Cardiac muscle cell (in vitro differentiated cells and primary cell): ENCODE measurements at places on chromosomes 6 and 20.
A peak's percentile ranks its signal among the peaks of the same experiment; 100 is the strongest.

DNA sequence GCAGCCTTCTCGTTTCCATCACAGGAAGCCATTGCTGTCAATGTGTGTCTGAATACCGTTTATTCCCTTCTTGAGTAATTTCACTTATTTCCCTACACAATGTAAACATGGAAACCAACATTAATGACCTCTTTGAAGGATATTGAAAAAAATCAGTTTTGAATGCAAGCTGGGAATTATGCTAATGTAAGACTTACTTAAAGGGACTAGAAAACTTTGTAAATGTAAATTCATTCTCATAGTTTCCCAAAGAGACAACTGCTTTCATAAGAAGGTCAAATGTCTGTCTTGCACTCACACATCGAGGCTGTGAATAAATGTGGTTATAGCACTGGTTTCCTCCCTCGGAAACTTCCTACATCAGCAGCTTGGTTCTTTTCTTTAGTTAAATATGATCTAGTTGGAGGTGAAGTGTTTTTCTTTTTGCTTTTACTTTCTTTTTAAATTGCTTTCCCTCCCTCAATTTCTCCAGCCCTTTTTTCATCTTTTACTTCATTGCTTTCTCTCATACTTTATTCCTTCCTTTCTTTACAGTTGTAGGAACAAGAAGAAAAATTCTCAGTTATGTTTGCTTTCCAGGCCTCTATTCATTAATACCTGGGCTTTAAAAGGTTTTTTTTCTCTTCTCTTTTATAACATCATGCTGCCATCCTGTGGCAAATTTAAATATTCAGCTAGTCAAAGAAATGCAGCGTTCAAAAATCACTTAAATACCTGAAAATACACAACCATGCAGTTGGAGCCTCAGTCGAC lies 108.3 kb downstream of the TNFAIP3 start:
- no peaks in the 10 kb centered on the region for H3K36me3 ChIP-seq
- no peak overlapping the region for H3K27ac ChIP-seq
- H3K4me3 ChIP-seq = no peak overlapping the region
- peak; percentile 56 for DNase-seq
- H3K27me3 ChIP-seq = no peaks in the 10 kb centered on the region

- H3K27me3 ChIP-seq = no peaks in the 10 kb centered on the region
- DNase-seq = no peak
- no peaks in the 10 kb centered on the region for H3K36me3 ChIP-seq
- H3K27ac ChIP-seq = no peak overlapping the region
- no peaks in the 10 kb centered on the region for H3K4me1 ChIP-seq
These were observed 691.7 kb upstream of the SLC35B3 start for GRCh38 chr6:9126878-9127560.

GRCh38 chr6:154143753-154144152 lies 104.7 kb downstream of the OPRM1 start:
- H3K4me3 ChIP-seq = no peak overlapping the region
- H3K27me3 ChIP-seq = no peaks in the 10 kb centered on the region
- H3K36me3 ChIP-seq = no peaks in the 10 kb centered on the region
- no peak for DNase-seq
- H3K27ac ChIP-seq = no peak overlapping the region

DNA sequence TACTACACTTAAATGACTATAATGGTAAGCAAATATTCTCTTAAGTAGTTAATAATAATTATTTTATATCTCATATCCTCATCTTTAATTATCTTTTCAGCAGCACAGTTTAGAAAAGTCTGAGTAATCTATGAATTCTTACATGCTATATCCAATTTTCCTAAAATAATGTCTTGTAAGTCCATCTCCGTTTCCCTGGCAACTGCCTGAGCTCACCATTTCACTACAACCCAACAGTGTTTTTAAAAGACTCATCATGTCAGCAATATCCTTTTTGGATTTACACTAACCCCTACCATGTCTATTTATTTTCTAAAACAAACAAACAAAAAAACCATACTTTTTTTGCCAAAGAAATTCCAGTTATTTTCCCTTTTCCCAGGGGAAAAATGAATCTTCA lies 859.6 kb downstream of the EYS start:
- no peaks in the 10 kb centered on the region for H3K4me1 ChIP-seq
- no peak overlapping the region for H3K4me3 ChIP-seq
- no peaks in the 10 kb centered on the region for H3K36me3 ChIP-seq
- H3K27ac ChIP-seq = no peak overlapping the region

- no peak overlapping the region for H3K4me3 ChIP-seq
- H3K27ac ChIP-seq = no peak overlapping the region
- no peaks in the 10 kb centered on the region for H3K36me3 ChIP-seq
- H3K4me1 ChIP-seq = no peaks in the 10 kb centered on the region
- DNase-seq = no peak
These were observed 137.5 kb downstream of the ZFP64 start for GRCh38 chr20:52054123-52054522.

DNA sequence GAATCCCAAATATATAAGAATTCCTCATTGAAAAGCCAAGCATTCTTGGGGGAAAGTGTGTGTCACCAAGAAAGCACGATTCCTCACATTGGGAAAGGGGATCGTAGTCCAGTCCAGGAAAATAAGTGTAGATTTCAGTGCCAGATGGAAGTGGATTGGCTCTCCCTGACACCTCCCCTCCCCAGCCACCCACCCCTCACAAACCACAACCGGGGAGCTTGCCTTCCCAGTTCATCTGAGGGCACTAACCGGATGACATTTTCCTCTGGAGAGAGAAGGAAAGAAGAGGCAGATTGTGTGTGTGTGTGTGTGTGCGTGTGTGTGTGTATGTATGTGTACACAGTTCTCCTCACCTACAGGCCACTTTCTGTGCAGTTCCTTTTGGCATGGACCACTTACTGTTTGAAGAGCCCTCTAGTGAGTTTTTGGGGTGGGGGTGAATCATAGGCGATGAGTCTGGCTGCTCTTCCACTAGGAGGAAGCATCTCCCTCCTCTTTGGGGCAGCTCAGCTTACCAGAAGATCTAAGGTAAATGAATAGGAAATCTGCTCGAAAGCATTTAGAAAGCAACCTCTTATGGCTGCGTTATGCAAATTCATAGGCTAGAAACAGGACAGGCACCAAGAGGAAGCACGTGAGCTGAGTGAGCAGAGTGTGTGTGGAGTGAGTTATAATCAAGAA lies 20.8 kb downstream of the DAAM2 start:
- H3K27ac ChIP-seq = no peak overlapping the region
- no peaks in the 10 kb centered on the region for H3K27me3 ChIP-seq
- H3K4me3 ChIP-seq = no peak overlapping the region

DNA sequence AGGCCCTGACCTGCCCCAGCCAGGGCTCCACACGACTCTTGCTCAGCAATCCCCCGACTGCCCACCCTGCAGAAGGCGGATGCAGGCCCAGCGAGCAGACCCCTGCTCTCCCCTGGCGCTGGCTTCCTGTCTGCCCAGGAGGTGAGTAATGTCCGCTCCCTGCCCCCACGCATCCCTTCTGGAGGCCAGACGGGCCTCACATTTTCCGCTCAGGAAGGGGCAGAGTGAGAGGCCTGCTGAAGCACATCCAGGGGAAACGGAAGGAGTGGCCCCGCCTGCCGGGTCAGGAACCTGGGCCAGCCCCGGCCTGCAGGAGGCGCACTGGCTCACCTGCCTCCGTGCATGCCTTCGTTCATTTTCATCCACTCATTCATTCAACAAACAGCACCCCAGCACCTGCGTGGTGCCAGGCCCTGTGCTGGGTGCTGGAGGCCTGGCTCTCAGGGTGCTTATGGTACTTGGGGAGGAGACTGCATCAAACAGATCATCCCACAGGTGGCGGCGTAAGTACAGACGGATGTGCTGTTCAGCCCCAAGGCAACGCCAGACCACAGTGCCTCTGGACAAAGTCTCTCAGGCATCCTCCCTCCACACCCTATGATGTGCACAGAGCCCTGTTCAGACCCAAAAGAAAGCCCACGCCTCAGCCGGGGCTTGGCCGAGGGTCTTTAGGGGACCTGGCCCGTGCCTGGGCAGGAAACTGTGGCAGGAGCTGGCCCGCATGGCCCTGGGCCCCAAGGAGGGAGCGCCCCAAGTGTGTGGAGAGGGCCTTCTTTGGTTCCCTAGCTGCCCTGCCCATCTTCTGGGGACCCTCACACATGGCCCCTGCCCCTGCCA lies 112.1 kb downstream of the ASXL1 start:
- H3K27me3 ChIP-seq = no peaks in the 10 kb centered on the region
- no peak overlapping the region for H3K4me3 ChIP-seq
- peaks cover 22% of the 10 kb centered on the region for H3K4me1 ChIP-seq
- H3K27ac ChIP-seq = peak overlapping the region; percentile 56
- H3K36me3 ChIP-seq = no peaks in the 10 kb centered on the region
- DNase-seq = peak; percentile 90

DNA sequence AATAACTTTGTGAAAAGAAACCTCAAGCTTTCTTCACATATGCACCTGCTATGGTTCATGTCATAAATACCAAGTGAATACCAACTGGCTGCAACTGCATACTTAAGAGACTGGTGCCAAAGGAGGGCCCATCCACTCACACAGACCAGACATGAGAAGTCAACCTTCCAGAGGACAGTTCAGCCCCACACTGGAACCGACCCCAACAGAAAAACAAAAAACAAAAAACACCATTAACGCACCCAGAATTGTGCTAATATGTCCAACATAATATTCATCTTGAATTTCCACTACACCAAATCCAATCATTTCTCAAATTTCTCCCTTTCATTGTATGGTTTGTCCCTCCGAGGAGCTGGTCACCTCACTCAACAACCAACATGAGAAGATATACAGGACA lies 42.8 kb downstream of the CHD6 start:
- no peaks in the 10 kb centered on the region for H3K36me3 ChIP-seq
- no peak overlapping the region for H3K27ac ChIP-seq

GRCh38 chr20:52586660-52587059 lies 385.5 kb upstream of the TSHZ2 start:
- H3K27ac ChIP-seq = no peak overlapping the region
- H3K27me3 ChIP-seq = no peaks in the 10 kb centered on the region
- H3K4me1 ChIP-seq = no peaks in the 10 kb centered on the region

DNA sequence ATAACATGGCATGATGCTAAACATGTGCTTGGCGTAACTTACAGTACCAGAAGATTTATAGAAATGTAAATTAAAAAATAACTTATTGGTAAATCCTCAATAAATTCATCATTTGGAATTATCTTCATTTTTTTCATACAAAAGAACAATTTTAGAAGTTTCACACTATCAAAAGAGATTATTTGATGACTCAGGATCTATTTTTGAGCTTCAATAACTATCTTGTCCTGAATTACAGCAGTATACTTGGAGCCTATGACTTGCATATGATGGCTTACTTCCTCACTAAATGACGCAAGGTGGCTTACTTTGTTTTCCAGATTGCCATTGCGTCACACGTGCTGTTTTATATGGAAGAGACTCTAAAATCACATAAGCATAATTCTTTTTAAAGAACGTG lies 49.2 kb downstream of the KHDRBS2 start:
- H3K4me1 ChIP-seq = no peaks in the 10 kb centered on the region
- no peaks in the 10 kb centered on the region for H3K27me3 ChIP-seq
- no peak overlapping the region for H3K27ac ChIP-seq
- DNase-seq = no peak
- no peaks in the 10 kb centered on the region for H3K36me3 ChIP-seq
- H3K4me3 ChIP-seq = no peak overlapping the region

DNA sequence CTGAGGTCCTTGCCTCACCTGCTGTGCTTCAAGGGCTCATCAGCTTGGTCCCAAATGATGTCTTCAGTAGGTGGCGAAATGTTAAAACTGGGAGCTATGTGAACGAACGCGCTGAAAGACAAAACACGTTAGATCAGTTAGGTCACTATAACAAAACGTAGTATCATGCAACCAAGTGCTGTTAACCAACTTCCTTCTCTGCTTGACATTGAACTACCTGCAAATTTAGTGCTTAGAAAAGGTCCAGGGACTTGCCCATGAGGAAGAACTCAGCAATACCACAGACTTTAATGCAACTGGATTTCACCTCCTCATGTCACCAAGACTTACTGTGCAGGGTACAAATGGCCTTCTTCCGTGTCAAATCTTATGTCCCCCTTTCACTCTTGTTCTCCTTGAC lies 24.8 kb downstream of the BACH2 start:
- H3K4me3 ChIP-seq = no peak overlapping the region
- no peak overlapping the region for H3K27ac ChIP-seq
- H3K4me1 ChIP-seq = no peaks in the 10 kb centered on the region
- H3K27me3 ChIP-seq = no peaks in the 10 kb centered on the region
- no peaks in the 10 kb centered on the region for H3K36me3 ChIP-seq

DNA sequence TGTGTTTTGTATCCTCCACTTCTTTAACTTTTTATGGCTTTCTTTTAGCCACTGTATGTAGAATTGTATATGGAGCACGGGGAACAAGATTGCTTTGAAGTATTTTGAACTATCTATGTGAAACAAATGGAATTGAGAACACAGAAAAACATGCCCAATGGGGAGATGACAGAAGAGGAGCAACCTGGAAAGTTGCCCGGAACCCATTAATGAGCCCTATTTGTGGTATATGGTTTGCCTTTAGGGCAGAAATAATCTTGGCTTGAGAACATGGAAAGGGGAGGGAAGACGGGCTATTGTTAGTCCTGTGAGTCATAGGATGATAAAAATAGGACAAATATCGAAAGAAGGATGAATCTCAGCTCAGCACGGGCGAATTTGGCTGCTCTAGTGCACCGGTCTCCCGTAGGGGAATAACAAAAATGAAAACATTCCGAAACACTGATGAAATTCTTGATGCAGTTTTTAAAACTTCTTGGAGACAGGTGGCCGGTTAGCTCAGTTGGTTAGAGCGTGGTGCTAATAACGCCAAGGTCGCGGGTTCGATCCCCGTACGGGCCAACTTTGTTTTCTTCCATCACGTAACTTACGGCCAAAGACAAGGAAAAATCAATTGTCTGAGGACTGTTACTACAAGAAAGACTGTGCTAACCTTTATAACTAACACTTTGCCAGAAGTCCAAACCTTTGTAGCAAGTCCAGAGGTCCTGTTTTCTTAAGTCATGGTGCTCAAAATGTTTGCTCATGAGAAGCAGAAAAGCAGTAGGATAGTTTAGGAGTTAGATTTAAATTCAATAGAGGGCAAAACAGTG lies 15.7 kb downstream of the HMGN4 start:
- peak; percentile 74 for DNase-seq
- peak overlapping the region; percentile 34 for H3K27ac ChIP-seq
- no peaks in the 10 kb centered on the region for H3K27me3 ChIP-seq
- H3K36me3 ChIP-seq = no peaks in the 10 kb centered on the region
- no peaks in the 10 kb centered on the region for H3K4me1 ChIP-seq
- peak overlapping the region; percentile 57 for H3K4me3 ChIP-seq

- H3K27ac ChIP-seq = no peak overlapping the region
- no peaks in the 10 kb centered on the region for H3K4me1 ChIP-seq
- H3K27me3 ChIP-seq = no peaks in the 10 kb centered on the region
- DNase-seq = no peak
- H3K4me3 ChIP-seq = no peak overlapping the region
These were observed 461.9 kb downstream of the QKI start for GRCh38 chr6:163876391-163876790.

- no peaks in the 10 kb centered on the region for H3K4me1 ChIP-seq
- DNase-seq = no peak
- H3K36me3 ChIP-seq = peaks cover 3% of the 10 kb centered on the region
- H3K27me3 ChIP-seq = no peaks in the 10 kb centered on the region
These were observed 35.2 kb downstream of the AK9 start for GRCh38 chr6:109655761-109656262.

DNA sequence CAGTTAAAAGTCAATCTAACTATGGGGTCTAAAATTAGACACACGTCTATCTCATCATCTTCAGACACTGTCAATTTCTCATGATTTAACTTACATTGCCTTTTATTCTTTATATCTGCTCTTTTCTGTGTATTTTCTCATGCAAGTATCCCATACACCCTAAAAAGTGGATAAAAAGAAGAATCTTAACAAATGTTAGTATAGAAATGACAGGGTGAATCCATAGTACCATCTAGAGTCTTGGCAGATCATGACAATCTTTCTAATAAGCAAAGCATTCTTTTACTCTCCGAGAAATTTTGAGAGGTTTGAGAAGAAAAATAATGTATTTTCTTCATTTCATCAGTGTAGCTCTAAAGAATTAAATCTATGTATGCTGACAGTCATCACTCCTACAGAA lies 382.7 kb downstream of the C6orf118 start:
- no peak overlapping the region for H3K4me3 ChIP-seq
- no peak overlapping the region for H3K27ac ChIP-seq
